ENCODE measurements at places on chromosomes 2 and 18. TPM values are rescaled to one million over a fixed set of nuclear protein-coding genes. Genes with fewer than 3 reads are reported as not detected.

FOXD4L1 gene
- total RNA-seq = not detected

FEV gene
- total RNA-seq = not detected

MZT2A gene
- total RNA-seq = 97.1 TPM

GRCh38 chr2:10402653-10403215 is 45.4 kb downstream of the ODC1 start:
- H3K27me3 ChIP-seq = no peaks in the 10 kb centered on the region
- H3K27ac ChIP-seq = no peak overlapping the region
- no peak for DNase-seq
- H3K36me3 ChIP-seq = no peaks in the 10 kb centered on the region

CNGA3 gene
- total RNA-seq = not detected

DNA sequence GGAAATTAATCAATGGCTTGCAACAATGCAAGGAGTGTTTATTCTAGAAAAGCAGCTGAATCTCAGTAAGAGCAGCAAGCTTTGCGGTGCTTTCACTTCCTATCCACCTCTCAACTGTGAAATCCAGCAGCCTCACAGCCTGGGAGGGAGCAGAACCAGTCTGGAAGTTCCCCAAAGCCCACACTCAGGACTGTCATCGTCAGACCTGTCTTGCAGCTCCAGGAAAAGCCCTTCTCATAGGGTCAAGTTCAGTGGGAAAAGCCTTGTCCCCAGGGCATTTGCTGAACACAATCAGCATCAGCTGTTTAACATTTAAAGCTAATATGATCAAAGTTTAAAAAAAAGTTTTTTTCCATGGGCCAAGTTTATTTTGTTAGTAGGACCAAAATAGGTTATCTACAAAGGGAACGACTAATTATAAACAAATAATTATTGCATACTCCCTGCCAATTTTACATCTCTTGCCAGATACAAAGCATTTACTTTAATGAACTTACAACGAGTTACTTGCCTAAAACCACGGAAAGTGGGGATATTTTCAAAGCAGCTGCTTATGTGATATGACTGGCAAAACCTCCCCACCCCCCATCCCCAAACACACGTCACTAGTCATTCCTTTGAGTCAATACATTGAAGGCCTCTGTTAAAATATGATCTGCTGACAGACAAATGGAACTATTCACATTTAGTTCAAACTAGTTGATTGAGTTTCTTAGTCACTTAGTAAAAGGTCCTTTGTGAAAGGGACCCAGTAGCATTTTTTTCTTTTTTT is 36.8 kb downstream of the PARD6G start:
- no peak overlapping the region for H3K27ac ChIP-seq
- no peaks in the 10 kb centered on the region for H3K36me3 ChIP-seq
- no peak overlapping the region for H3K4me3 ChIP-seq
- H3K27me3 ChIP-seq = no peaks in the 10 kb centered on the region
- no peaks in the 10 kb centered on the region for H3K4me1 ChIP-seq

HSBP1L1 gene
- 3.8 TPM for total RNA-seq

DNA sequence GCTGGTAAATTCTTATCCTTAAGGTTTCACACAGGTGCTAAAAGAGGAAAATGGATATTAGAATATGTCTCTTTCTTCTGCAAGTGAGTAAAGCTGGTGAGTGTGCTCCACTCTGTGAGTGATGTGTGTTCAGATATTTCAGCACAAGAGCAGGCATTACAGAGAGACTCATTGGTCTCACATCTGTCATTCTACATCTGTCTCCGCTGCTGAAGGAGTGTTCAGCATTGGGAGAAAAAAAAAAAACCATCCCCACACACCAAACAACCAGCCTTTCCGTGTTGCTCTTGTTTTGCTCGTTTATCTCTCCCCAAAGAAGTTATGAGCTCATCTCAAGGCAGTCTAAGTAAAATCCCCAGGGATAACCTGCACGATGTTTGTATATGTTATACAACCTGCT is 283.9 kb upstream of the SPHKAP start:
- no peaks in the 10 kb centered on the region for H3K4me1 ChIP-seq
- no peak overlapping the region for H3K27ac ChIP-seq
- DNase-seq = no peak
- no peaks in the 10 kb centered on the region for H3K27me3 ChIP-seq
- H3K36me3 ChIP-seq = no peaks in the 10 kb centered on the region
- H3K4me3 ChIP-seq = no peak overlapping the region

DNA sequence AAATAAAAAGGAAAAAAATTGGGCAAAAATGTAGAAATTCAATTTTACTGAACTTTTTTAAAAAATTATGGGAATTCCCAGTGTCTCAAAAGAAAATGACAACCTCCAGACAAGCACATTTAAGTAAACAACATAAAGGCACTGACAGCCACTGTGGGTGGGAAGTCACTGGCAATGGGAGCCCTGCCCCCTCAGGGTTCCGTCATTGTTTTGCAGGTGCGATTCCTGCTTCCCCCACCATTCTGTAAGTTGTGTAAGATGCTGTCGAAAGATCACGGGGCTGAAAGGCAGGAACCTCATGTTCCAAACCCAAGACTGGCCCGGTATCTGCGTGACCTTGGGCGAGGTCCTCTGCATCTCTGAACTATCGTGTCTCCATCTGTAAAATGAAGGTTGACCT is 15.8 kb upstream of the ASPRV1 start:
- no peaks in the 10 kb centered on the region for H3K4me1 ChIP-seq
- no peak for DNase-seq
- no peak overlapping the region for H3K4me3 ChIP-seq
- H3K27ac ChIP-seq = no peak overlapping the region

LCT gene
- not detected for total RNA-seq

- H3K27ac ChIP-seq = no peak overlapping the region
- H3K4me1 ChIP-seq = no peaks in the 10 kb centered on the region
These were observed 1304.3 kb upstream of the DDX18 start for GRCh38 chr2:116510117-116510671.

ZNF512 gene
- total RNA-seq = 32.5 TPM

PXDN gene
- total RNA-seq = 467 TPM

MC4R gene
- not detected for total RNA-seq

DNA sequence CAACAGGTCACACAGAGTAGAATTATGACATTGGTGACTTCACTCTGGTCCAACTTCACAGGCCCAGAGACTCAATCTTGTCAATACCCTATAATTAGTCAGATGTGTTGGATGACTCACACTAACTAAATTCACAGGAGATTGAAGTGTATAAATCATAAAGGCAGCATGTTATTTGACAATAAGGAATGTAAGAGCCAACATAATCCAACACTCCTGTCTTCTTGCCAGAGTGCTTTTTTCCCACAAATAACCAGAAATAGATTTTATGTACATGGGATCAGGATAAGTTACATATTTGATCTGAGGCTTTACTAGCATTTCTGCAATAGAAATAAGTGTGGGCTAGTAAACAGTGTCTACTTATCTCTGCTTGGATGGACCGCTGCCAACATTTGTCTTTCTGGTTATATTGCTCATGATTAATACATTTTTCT is 42.2 kb upstream of the ZSWIM2 start:
- no peaks in the 10 kb centered on the region for H3K4me1 ChIP-seq
- no peaks in the 10 kb centered on the region for H3K36me3 ChIP-seq
- no peak overlapping the region for H3K4me3 ChIP-seq
- no peak overlapping the region for H3K27ac ChIP-seq
